IMR-90 (cell line): ENCODE measurements at places on chromosomes 13 and 19.

DNA sequence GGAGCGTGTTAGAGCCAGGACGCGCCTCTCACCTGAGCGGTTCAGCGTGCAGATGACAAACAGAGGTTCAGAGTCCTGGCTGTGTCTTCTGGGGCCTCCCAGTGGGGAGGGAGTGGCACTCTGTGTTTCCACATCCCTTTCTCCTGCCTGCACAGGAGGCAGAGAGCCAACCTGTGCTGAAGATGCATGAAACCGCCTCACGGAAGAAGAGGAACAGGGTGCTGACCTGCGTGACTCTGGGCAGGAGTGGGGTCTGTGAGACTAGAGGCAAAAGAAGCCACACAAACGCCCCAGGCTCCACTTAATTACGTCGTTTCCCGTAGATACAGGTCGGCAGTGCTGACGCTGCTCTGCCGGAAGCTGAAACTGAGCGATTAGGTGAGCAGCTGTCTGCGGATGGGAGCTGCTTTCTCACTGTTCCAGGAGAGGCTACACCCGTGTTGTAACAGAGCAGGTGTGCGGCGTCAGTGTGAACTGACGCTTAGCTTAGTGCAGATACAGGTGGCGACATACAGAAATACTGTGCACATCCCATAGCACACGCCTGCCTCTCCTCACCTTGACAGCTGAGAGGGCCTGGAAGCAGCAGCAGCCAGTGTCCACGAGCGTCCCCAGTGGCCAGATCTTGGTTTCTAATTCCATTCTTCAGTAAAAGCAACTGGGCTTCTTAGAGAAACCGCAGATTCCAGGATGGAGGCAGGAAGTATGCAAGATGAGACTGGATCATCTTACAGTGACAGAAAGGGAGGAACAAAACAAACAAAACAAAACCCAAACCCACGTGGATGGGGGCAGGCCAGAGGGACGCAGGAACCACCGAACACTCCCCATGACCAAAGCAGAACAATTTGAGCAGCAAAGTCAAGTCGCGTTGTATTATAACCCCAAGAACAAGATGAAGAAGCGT, 37.7 kb upstream of the MCF2L start:
- peak; percentile 76 for DNase-seq

DNA sequence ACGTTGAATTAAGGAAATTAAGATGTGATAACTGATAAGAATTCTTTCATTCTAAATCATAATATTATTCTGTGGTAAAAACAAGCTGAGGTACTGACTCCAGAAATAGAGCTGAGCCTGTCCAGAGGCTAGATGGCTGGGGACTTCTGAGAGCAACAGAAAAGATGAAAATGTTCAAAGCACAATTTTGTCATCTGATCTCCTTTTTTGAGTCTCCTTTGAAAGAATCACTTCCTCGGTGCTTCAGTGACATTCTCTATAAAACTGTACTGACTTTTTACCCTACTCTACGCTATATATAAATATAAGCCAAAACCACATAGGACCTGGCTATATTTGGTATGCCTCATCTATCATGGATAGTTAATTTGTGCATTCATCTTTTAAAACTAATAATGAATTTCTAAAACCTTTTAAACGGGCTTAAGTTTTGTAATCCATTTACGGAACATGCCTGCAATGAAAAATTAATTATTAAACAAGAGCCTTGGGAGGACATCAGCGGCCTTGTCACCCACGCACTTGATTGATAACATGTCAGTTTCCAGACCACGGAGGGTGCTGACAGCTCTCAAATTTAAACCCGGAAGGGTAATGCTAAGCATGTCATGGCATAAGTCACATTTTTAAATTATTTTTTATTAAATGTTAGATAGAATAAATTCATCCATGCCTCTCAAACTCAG, 235.5 kb downstream of the PCDH9 start:
- no peak for DNase-seq

- DNase-seq: no peak
Observed at GRCh38 chr19:48689449-48689848, 6.3 kb upstream of the FUT2 start.

DNA sequence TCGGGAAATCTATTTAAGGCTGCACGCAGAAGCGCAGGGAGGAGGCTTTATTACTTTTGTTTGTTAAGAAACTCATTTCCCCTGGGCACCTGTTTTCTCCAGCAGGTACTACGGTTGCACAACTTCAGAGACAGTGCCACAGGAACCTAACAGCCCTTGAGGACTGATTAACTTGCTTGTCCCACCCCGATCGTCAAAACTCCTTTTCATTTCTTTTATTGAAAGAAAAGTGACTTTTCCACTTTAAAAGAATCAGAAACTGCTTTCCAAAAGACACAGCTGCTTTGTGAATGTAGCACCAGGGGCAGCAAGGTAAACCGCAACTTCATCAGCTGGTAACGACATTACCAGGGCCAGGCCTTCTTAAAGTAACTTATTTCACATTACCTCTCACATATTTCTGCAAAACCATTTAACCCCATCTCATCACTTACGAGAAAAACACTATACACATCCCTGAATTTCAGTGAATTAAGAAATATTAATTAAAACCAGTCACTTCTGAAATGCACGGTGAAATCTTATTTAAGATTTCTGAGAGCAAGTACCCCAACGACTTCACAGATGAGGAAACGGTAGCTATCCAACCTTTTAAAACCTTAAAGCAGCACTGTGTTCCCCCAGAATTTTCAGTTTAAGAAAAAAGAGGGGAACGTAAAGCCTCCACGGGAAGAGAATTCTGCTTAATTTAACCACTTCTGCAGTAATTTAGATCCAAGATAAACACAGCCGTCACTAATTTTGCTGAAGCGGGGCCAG, 1.4 kb downstream of the ANKRD10 start:
- peak; percentile 26 for DNase-seq

DNA sequence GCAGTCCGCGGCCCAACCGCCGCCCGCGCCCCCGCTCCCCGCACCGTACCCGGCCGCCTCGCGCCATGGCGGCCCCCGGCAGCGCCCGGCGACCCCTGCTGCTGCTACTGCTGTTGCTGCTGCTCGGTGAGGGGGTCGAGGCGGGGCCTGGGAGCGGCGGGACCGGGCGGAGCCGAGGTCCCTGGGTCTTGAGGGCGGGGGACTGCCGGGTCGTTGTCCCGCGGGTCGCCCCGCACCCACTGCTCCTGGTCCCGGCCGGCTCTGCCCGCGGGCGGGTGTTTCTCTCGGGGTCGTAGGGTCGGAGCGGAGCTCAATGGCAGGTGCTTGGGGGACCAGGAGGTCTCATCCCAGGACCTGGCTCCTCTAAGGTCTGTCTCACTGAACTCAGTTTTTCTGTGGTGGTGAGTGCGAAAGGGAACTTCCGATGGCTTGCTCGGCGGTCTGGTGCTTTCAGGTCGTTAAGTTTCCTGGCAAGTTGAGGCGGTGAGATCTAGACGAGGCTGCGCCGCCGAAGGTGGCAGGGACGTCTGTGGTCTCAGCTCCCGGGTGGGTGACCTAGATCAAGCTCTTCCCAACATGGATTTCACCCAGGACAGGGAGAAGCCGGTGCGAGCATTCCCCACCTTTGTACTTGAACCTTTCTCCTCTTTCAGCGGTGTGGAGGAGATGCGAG, 467 bp downstream of the LAMP1 start:
- DNase-seq: no peak

DNA sequence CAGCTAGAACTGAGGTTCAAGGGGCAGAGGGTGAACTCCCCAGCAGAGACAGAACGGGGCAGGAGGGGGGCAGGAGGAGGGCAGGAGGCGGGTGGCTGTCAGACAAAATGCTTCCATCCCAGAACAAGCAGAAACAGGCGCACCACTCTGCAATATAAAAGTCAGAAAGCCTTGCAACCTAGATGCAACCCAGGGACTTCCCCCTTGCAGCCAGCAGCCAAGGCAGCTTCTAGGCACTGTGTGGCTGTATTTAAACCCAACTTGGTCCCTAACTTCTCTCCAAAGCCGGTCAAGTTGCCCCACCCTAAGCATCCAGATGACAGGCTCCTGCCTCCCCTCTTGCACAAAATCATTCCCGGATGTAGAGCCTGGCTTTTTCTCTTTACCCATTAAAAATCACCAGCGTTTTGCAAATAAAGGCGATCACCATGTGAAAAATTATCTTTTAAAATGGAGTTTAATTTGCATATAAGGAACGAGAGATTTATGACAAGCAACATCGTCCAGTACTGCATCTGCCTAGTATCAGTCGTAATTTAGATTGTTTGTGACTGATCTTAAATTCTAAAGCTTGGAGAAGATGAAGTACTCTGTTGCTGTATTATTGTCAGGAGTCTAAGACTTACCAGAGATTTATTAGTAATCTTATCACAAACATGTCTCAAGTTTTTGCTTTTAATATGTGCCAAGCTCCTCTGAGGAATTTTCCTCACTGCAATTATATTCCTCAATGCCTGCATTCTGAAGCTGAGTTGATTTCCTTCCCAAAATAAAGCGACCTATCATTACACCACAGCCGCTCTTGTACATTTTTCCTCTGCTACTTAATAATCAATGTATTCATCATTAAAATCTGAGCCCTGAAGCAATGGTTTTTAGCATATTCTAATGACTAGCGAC, 307.1 kb upstream of the ZNF507 start:
- DNase-seq: no peak

DNA sequence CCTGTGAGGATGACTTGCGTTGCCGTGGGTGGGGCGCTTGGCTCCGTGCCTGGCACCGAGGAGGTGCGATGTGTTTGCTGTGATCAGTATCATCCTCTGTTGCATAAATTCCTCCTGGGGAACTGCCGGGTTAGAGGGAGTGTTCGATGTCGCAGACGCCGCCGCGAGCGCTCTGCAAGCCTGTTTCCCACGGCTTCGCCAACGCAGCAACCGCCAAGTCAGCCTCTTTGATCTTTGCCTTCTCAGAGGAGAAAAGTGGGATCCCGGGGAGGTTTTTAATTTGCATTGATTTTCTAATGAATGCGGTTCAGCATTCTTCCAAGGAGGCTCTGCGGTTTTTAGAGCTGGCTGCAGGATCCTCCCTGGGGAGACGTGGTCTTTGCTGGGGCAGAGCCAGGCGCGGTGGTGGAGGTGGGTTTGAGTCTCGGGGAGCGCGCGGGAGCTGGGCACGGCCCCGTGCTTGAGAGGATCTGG, 7.6 kb downstream of the GPR32 start:
- peak; percentile 14 for DNase-seq

DNA sequence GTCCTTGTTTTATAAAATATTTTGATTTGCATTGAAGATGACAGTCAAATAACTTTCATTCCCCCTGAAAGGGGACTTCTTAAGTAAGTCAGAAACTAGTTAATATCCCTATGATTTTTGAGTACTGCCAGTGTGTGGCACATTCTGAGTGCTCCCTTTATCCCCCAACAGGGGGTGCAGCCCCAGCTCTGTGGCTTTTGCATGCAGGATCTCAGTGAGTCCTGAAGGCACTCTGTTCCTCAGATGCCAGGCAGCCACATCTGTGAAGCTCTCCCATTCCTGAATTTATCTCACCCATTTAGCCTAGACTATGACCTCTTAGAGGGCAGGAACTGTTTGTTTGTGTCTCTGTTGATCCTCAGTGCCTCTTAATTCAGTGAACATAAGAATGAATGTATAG, 123.1 kb downstream of the CDK8 start:
- peak; percentile 3 for DNase-seq

DNA sequence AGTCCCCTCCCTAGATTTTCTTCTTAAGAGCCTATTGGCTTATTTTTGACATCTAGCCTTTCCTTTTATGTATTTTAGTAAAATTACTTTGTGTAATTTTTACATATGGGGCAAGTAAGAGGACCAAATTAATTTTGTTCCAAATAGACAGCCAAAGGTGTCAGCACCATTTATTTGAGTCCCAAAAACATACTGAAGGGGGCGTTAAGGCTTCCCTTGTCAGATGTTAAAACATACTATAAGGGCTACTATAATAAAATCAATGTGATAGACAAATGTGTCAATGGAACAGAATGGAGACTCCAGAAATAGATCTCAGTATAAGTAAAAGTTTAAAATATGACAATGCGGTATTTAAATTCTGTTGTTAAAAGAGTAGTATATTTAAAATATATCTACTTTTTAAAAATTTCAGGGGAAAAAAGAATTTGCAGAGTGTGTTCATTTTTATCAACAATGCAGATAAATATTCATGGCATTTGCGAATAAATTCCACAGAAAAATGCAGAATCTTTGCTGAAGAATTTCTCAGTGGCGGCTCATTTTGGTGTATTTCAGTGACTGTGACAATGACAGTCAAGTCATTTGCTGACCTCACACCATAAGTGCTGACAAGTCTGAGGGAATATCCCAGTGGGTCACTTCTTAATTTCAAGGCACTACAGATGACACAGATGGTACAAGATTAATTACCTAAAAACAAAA, 133.7 kb downstream of the MTUS2 start:
- no peak for DNase-seq

DNA sequence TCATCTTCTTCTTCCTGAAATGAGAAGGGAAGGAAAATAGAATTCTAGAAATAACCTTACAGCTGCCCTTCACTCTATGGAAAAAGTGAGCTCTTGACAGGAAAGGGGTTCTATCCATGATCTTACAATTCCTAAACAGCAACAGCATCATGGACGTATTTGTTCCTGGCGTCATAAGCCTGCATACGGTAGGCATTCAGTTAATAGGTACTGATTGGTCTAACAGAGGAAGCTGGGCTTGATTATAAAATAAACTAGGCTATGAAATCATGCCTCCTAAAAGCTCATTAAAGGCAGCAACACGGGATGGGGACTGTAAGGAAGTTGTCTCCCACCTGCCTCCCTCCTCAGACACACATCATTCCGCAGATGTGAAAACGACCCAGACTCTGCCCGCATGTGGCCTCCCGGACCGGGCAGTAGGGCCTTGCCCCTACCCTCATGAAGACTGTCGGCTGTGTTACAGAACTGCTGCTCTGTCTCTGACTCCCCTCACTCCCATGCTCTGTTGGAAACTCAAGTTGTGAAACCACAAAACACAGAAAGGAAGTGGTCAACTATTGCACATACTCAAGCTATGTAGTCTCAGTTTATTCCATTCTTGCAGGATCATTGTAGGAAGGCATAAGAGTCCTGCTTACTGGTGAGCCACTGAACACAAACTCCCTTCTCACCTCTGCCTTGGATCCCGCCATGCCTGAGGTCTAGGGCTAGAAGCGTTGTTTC, 129.8 kb downstream of the DLEU7 start:
- peak; percentile 59 for DNase-seq

DNA sequence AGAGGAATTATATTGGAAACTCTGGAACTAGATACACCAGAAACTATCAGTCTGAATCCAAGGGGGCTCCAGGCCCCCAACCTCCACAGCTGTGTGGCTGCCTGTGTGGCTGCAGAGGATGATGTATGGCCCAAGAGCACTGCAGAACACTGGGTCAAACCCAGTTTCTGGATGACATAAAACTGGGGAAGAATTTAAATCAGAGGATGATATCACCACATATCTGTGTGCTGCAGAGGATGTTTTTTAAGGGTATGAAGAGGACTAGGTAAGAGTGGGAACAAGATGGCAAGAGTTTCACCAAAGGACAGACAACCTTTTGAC, 226.4 kb downstream of the SUCLA2 start:
- no peak for DNase-seq
